ENCODE measurements at places on chromosomes 3 and 15.

GRCh38 chr15:66253418-66254088 is at the start of gene MEGF11:
Gene MEGF11 (minus strand): TSS chr15:66253750. CDS start chr15:66128403, 125,347 bp downstream.
- peak; percentile 67 for DNase-seq

DNA sequence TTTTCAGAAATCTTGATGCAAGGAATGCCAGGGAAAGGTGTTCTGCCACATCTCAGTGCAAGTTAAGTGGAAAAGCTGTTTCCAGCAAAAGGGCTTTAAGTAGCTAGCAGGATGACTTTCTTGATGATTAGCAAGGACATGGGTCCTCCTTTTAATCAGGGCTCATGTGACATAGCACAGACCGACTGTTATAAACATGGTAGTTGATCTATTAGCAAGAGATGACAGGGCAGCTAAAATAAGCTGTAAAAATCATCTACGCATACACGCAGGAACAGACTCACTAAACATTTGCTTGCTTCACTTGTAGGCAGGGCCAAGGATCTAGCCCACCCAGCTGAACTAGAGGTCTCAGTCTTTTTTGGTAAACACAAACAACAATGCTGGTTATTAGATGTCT is 69.0 kb downstream of the GOLIM4 start:
- no peak for DNase-seq

GRCh38 chr3:72632129-72632528 is 216.1 kb downstream of the SHQ1 start:
- no peak for DNase-seq

DNA sequence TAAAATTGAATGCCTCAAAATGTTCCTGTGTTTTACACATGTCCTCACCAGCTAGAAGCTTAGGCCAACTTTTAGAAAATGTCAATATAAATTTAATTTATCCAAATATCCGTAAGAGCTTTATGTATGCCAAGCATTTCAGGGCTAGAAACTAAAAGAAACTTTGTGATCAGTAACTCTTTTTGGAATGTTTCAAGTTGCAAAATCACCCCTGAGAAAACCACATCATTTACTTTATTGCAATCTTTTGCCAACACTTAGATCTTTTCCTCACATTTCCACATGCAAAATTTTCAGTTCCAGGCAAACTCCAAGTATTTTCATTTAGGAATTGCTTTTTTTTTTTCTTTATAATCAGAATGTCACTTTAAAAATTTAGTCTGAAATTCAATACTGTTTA is 20.1 kb upstream of the IGF1R start:
- DNase-seq = no peak

GRCh38 chr3:49738067-49738713 is 14.4 kb upstream of the GMPPB start:
- no peak for DNase-seq

DNA sequence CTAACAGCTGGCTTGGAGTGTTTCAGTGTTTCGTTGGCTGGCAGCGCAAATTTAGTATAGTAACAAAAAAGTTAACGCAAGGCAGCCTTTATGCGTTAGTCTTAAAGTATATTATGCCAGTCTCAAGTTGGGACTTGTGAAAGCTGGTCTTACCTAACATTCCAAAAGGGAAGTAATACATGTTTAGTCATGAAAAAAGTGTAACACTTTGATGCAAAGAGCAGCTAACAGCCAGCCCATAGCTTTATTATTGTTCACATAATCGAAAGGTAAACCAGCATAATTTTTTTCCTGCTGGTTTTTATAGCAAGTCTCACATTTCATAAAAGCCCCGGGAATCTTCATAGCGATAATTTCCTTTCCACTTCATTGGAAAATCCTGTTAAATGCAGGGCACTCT is 2.4 kb upstream of the GPR87 start:
- DNase-seq = no peak

DNA sequence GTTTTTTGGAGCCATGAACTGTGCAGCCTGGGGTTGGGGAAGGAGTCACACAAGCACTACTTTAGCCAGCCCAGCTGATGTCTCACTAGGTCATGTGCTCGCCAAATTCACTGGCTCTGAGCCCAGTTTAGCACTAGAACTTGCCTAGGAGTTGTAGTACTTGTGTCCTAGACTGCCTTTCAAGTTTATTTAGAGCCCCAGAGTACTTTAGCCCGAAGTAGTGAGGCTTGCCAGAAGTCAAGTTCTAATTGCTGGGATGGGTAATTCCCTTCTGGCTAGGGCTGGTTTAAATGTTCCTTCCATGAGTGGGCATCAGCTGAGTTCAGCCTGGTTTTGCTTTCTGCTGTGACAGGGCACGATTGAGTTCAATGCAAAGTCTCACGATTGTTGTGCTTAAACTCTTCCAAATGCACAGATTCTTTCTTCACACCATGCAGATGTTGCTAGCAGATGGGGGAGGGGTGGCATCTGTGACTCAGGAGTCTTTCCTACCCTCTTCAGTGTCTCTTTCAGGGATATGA is 228.2 kb upstream of the ZPLD1 start:
- DNase-seq = no peak

DNA sequence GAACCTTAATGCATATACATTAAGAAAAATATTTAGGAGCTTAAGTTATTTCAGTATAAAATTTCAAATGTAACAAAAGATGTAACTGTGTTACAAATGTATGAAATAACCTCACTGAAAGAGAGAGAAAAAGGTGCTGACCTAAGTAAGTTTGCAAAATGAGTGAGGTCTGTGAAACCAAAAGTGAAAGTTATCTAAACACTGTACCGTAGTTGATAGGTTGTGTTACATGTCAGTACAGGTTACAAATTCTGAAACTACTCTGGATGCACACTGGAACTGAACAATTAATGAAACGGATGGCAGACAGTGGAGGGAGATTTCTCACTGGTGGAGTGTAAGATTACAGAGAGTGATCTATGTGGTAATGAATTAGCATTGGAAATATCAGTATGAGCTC is 420.7 kb downstream of the ZNF385D start:
- no peak for DNase-seq

DNA sequence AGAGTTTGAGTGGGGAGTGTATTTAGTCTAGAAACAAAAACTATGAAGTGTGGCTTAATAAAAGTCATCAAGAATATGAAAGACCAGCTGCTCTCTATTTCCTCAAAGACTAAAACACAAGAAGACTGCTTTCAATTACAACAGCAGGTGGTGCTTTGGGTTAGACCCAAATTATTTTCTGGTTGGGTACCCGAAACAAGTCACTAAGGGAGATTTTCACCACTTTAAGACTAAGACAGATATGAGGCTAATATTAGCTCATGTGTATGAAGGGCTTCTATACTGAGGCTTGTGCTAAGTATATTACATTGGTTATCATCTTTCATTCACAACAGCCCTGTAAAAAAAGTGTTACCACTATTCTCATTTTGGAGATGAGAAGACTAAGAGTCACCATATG is 43.1 kb downstream of the COL8A1 start:
- DNase-seq = peak; percentile 28

DNA sequence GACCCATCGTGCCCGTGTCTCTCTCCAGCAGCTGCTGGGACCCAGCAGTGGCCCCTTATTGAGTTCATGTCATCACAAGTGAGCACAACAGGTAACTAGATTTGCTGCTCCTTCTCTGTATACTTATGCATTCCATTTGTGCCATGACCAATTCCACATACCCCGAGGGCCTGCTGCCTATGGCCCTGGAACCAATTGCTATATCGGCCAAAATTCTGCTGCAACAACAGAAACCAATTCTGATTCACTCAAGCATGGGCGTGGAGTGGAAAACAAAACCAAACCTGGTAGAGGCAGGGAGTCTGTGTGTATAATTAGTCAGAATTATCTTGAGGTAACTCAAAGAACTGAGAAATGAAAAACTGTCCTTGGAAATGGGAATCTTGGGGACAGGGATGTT is 516.6 kb downstream of the EPHB1 start:
- no peak for DNase-seq

DNA sequence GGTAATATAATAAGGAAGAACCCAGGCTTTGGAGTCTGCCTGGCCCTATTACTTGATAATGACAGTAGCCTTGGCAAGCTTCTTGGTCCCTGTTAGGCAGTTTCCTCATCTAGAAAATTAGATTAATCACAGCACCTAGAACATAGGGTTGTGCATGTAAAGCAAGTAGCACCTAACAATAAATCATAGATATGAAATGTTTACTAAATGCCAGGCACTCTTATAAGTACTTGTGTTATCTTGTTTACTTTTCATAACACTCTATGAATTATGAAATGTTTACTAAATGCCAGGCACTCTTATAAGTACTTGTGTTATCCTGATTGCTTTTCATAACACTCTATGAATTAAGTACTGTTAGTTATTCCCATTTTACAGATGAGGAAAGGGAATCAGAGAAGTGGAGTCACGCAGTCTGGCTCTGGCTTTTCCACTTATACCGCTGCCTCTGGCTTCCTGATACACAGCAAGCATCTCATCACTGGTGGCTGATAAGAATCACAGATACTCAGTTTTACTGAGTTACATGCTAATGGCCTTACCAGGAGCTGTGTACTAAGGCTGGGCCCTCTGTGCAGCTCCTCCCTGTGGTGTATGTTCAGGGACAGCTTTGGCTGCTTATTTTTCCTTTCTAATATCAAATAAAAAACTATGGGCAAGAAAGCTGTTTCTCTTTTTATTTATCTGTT is 123.4 kb downstream of the FEZF2 start:
- no peak for DNase-seq

GRCh38 chr3:169758359-169758994 is 6.4 kb downstream of the TERC start:
- no peak for DNase-seq

GRCh38 chr3:128273841-128274573 is 120.7 kb downstream of the EEFSEC start:
- DNase-seq = no peak

DNA sequence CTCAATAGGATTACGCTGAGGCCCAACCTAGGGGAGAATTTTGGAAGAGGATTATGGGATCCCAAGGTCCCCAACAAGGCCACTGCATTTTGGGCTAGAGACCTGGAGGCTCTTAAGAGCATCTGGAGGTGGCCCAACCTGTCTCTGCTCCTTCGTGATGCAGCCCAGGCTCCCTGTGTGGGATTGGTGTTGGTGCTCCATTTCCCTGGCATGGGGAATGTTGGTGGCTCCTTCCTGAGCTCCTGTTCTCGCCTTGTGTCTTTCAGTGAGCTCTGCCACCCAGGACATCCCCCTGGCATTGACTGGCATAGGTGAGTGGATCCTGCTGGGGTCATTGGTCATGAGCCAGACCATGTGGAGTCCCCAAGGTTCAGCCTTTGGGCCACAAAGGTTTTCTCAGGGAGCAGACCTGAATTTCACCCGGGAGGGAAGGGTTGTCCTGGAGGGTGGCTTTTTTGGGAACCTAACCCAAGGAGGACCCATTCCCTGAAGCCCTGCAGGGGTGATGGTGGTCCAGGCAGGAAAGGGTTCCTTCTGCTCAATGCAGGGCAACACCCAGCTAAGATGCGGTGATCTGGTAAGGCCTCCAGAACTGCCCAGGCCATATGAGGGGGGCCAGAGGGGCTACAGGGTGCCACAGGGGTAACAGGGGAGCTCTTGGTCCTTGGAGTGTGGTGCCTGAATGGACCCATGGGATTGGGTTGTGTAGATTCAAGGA is 202.5 kb downstream of the UBE3A start:
- DNase-seq = no peak

DNA sequence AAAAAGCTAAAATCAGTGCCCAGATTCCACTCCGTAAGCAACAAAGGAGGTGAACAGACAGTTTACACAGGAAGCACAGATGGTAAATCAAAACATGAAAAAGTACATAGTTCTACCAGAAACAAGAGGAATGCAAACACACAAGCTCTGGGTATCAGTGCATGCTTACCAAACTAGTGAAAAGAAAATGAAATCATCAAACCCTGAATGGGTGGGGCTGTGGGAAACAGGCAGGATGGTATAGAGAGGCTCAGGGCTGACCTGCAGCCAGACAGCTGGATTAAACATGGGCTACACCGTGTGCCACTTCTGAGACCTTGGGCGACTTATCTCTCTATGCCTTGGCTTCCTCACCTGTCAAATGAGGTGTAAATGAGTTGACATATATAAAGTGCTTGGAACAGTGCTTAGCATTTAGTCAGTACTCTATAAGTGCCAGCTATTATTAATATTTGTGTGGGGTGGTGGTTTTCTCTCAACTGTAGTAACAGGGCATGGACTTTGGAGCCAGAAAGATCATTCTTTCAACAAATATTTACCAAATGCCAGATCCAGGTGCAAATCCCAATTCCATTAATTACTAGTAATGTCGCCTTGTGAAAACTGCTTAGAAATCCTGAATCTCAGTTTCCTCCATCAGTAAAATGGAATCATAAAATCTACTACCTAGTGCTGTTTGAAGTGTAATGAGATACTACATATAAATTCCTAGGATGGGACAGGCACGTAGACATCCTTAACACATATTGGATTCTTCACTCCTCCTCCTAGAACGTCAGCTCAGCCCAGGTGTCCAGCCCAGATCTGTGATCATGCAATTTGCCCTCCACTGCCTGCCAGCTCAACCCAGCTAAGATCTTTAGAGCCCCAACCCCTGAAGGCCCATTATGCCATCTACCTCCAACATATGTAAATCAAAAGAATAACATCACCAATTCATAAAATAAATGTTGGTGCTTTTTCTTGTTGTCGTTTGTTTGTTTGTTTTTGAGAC is 55.5 kb upstream of the SMAD3 start:
- peak; percentile 9 for DNase-seq

GRCh38 chr3:106813742-106814141 is 563.5 kb upstream of the CCDC54 start:
- DNase-seq = peak; percentile 81

DNA sequence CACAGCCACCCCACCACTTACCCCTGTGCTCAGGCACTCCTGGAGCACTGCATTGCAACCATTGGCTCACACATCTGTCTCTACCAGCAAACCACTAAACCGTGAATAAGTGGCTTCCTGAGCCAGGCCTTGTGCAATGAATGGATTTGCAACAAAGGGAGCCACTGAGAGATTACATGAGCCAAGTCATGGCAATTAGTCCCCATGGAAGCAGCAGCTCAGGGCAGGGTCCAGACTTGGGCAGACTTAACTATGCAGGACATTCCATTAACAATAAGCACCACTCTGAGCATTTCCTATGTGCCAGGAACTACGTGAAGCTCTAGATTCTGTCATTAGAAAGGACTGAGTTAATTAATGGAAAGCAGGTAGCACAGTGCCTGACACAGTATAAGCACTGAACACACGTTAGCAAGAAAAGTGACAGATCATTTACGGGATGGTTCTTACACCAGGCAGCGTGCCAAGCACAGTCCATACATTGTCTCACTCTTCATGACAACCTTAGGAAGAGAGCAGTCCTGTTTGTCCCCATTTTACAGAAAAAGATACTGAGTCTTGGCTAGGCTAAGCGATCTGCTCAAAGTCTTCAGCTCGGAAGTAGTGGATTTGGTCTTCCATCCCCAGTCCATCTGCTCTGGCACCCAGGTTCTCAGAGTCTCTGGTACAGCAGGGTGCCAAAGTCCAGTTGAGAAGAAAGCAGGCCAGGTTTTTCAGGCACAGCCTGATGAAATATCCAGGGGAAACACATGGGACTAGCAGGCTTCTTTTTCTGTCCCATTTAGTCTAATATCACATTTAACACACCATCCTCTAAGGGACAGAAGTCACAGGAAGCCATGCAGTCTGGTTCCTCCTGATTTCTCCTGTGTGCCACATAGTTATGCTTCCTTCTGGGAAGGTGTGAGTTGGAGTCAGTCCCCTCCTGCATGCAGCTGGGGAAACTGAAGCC is 44.1 kb downstream of the LIPC start:
- peak; percentile 49 for DNase-seq
